ENCODE measurements at places on chromosomes 11 and 22.

DNA sequence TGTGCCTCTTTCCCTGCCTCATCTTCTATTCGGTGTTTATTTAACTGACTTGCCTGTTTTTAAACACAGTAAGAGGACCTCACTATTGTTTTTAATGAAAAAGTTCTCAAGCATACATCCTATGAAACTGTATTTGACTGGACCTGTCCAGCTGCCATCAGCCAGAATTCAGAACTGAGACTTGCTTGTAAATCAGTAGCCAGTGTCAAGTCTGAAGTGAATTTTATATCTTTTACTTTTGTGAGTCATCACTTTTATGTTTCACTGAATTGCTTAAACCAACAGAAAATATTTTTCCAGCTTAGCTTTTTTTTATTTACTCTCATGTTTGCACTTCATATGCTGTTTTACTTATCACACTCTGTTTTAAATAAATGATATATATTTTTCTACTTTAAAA is 88.3 kb downstream of the LUZP2 start:
- no peak for DNase-seq

GRCh38 chr11:104106136-104106754 is 57.7 kb downstream of the PDGFD start:
- no peak for DNase-seq

- no peak for DNase-seq
These were observed 36.7 kb downstream of the SPATA19 start for GRCh38 chr11:133808393-133809140.

DNA sequence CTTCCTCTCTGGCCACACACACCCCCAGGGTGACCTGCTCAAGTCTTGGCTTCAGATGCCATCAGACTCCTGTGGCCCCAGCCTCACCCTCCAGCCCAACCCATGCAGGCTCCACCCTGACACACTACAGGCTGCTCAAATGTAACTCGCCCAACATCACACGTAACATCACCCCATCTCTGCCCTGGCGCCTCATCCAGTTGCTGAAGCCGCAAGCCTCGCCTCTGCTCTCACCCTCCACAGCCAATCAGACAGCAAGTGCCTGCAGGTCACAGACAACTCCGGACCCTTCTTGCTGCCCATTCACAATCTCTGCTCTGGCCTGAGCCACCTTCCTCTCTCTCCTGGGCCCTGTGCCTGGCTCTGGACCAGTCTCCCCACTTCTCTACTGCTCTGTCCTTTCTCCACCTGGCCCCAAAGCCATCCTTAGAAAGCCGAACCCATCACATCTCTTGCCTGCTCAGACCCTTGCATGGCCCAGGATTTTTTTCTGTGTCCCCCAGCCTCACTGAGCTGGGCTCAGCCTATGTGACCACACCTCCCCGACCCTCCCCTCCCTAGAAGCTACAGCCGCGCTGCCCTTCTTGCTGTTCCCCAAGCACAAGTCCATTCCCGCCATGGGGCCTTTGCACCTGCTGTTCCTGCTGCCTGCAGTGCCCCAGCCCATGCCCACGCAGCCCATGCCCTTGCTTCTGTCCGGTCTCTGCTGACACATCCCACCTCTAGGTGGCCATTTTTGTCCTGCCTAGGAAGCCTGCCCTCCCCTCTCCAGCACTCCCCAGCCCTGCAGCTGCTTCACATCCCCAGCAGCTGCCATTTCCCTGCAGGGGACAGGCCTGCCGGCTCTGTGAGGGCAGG is 333.9 kb downstream of the CTTN start:
- no peak for DNase-seq

DNA sequence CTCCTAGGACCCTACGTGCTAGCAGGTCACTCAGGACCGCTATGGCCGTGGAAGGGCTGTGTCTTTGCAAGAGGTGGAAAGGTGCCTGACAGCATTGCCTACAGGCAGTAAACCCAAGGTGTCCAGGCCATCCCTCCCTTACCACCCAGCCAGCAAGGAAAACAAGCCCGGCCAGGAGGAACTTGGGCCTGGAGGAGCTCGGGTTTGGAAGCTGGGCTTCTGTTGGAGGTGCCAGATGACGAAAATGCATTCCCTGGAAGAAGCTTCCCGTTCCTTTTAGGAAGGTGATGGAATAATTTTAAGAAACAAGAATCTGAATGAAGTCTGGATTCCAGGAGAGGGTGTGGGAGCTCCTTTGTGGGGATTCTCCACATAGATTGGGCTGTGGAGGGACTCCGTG is 23.6 kb downstream of the FBLN1 start:
- no peak for DNase-seq

- no peak for DNase-seq
These were observed 138.9 kb upstream of the POU2AF2 start for GRCh38 chr11:111106641-111107040.

DNA sequence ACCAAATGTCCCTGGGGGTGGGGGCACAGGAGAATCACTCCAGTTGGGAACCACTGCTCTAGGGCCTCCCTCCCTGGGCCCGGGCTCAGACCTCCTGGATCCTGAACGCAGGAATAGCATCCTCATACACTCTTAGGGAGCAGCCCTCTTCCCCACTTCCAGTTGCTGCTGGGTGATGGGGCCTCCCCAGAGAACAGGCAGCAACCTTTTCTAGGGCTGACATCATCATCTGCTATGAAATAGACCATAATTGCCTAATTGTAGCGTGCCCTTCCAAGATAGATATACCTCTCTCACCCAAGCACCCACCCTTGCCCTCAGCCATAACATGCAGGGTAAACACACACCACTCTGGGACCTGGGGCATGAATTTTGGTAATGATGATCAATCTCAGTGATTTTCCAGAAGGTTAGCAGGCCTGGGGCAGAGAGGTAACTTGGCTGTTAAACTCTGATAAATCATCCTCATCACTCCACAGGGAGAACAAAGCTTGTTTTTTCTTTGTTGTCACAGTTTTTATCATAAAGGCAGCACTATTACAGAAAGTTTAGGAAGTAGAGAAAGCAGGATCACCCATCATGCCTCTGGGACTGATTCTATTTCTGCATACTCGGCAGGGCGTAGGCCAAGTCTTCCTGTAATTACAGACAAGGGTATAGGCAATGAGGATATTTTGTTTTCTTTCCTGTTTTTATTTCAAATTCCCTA is 88.3 kb upstream of the PRDM11 start:
- no peak for DNase-seq

DNA sequence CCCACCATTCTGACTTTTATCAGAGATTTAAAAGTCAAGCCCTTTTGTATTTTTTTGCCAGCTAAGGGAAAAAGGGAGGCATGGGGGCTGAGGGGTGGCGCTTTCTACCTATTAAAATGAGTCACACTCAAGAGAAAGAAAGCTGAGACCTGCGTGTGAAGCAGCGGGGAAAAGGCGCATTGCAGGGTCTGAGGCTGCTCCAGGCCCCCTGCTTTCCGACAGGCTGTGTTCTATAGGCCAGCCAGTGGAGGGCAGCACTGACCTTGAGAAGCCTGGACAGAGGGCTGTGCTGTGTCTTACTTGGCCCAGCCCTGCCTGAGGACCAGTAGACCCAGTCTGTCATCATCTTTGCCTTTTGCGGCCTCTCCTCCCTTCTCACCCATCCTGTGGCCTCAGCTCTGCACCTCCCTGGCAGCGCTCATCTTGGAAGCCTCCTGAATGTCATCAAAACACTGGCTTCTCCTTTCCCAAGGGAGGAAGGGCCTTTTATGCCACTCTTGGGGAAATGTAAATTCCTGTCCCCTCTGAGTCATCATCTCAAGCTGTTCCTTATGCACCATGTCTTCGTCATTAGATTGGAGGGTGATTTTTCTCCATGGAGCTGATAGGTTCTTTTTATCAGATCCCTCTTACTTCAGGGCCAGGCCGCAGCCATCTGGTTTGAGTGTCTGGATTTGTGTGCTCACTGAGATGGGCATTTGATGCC is 12.6 kb upstream of the MAPK8IP1 start:
- peak; percentile 76 for DNase-seq

Measured in HAP-1 (cell line).